ENCODE measurements at places on chromosomes 7 and 10.

GRCh38 chr7:110813986-110814385 is 276.9 kb upstream of the LRRN3 start:
- DNase-seq, result no peak

- no peak for DNase-seq
These were observed 145.3 kb downstream of the RPS24 start for GRCh38 chr10:78178940-78179339.

- DNase-seq, result no peak
These were observed 18.5 kb upstream of the SEMA3C start for GRCh38 chr7:80937336-80937735.

GRCh38 chr7:137094-137891 is 55.1 kb upstream of the FAM20C start:
- DNase-seq, result no peak

DNA sequence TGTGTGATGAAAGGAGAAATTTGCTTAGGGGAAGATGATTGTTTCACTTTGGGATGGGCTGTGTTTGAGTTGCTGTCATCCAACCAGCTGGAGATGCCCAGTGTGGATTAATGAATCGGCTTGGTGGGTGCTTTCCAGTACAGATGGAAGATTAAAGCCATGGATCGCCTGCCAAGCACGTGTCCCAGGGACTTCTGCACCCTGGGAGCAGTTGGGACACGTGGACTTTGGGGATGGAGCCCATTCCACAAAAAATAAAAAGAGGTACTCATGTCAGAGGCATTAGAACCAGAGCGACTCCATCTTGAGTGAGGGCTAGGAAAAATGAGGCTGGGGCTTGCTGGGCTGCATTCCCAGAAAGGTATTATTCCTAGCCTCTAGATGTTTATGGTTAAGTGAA is 29.3 kb upstream of the PRLHR start:
- no peak for DNase-seq

GRCh38 chr7:1395211-1396070 is 63.8 kb downstream of the MICALL2 start:
- DNase-seq, result no peak

GRCh38 chr7:13990319-13990983 is 985 bp upstream of the ETV1 start:
- DNase-seq, result peak; percentile 14

DNA sequence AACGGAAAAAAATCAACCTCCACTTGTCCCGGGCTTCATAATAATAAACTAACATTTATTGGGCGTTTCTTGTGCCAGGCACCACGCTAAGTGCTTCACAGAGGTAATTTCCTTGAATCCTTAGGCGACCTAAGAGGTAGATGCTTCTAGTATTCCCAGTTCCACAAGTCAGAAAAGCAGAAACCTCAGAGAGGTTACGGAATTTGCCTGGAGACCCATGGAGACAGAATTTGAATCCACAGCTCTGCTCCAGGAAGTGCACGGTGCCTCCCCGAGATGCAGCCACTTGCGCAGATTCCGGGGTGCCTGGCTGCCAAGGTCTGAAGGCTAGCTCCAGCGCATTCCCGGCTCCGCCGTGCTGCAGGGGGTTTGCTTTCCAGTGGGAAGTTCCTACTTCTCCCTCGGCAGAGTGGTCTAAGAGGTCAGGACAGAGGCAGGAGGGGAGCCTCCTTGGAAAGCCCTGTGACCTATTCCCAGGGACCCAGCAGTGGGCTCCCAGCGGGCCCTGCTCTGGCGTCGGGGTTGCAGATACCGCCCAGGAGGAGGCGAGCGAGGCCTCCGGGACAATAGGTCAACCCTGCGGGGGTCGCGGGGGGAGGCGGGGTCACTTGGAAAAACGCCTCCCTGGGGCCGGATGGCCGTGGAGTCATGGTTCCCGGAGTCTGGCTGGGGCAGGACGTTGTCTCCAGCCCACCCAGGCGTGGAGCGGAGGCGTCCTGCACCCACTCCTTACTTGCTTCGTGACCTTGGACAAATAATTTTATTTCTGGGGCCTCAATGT is 10.1 kb upstream of the NKX2-3 start:
- no peak for DNase-seq

GRCh38 chr7:30164567-30164966 is 29.8 kb downstream of the MTURN start:
- peak; percentile 52 for DNase-seq

Measured in GM13977 (cell line).